Left kidney (tissue), 8 donors: ENCODE measurements at places on chromosomes 6 and 20. TPM values are rescaled to one million over a fixed set of nuclear protein-coding genes. Genes with fewer than 3 reads are reported as not detected.

Gene MYB
- polyA plus RNA-seq: 5.7 TPM

Gene RFX6
- not detected for polyA plus RNA-seq

Gene TGM3
- polyA plus RNA-seq: 0.43 TPM

Gene CDK5RAP1
- 46.6 TPM for polyA plus RNA-seq

Gene GRM1
- polyA plus RNA-seq: 0.18 TPM

Gene PLN
- polyA plus RNA-seq: 4.8 TPM

Gene SPATA25
- 6.0 TPM for polyA plus RNA-seq
